ENCODE measurements at places on chromosomes 6 and 20.

DNA sequence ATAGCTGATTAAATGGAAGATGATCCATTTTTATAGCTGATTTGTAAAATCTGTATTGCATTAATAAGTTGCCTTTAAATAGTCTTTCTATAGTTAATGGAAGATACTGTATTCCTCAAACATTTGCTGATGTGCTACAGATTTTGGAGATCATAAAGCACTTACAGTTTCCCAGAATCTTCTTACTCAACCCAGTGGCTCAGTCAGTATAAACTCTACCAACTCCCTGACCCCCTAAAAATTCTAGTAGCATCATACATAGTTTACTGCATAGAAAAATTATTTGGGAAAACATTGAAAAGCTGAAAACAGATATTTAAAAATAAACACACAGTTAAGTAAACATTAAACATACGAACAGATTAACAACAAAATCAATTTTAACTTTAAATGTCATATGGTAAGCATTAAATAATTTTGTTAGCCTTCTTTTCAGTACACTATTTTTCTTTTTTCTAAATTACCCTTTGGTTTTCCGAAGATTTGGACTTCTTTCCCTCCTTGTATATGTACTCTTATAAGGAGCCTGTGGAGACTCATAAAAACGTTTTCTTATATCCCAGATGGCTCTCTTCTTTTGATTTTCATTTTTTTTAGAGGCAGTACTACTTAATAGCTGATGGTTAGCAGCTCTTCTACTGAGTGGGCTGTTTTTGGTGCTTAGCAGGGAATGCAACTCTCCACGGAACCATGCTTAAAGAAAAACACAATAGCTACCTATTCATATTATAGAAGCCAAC, 62.7 kb upstream of the BMP5 start:
- no peak for DNase-seq

- DNase-seq: no peak
Measured at GRCh38 chr20:3874194-3874844, 14.9 kb upstream of the PANK2 start.

DNA sequence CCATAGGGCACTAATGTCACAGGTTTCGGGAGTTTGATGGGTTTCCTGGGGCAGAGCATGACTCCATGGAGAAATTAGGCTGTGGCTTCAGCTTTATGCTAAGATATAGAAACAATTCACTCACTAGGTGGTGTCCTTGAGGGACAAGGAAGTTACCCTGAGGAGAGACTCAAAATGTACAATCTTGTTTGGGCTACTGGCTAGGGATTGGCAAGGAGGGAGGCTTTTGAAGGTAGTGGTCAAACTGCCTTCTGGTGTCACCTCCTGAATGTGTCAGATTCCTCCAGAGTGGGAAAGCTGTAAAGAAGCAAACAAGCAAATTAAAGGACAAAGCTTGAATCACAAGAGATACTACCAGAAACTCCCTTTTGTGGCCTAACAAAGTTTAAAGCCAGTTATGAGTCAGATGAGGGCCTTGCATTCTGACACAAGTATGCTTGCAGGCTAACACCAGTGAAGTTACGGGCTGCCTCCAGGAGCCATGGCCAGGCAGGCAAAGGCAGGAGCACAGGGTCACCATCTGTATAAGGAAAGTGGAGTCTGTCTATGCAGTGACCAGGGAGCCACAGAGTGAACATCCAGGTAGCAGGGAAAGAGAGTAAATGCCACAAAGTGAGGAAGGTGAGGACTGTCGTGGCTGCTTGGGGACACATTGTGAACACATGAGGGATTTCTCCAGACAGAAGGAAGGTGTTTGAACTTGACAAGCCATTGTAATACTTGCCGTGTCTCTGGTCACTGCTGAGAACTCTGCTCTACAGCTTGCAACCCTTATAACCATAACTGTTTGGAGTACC, 107.7 kb upstream of the DTNBP1 start:
- DNase-seq: peak; percentile 20

- DNase-seq: no peak
Measured at GRCh38 chr6:25476126-25476525, 175.9 kb upstream of the SCGN start.

DNA sequence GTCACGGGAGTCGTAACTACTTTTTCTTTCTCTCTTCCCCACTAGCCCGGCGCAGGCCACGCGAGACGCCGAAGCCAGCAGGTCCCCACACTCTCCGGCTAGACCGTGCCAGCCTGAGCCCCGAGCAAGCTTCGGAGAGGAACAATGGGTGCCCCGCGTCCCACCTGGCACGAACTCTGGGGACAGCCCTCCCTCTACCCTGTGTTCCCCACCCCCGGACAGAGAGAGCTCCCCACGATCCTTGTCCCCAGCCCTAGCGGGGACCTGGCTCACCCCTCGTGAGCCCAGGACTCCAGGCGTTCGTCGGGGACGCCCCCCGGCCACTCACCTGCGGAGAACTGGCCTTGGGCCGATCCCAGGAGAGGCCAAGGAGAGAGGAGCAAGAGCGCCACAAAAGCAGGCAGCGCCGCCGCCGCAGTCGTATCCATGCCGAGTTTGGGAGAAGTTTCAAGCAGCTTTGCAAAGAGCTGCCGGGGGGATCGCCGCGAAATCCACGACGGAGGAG, 416 bp downstream of the PTPRK start:
- DNase-seq: peak; percentile 35

GRCh38 chr20:6680854-6681253, 86.6 kb upstream of the BMP2 start:
- DNase-seq: no peak

All from stimulated activated CD4-positive, alpha-beta T cell treated with anti-CD3 and anti-CD28 coated beads, Interleukin-2, amount 100 ng/mL, for 24 hours (primary cell).